ENCODE measurements at places on chromosomes 7 and 10.

DNA sequence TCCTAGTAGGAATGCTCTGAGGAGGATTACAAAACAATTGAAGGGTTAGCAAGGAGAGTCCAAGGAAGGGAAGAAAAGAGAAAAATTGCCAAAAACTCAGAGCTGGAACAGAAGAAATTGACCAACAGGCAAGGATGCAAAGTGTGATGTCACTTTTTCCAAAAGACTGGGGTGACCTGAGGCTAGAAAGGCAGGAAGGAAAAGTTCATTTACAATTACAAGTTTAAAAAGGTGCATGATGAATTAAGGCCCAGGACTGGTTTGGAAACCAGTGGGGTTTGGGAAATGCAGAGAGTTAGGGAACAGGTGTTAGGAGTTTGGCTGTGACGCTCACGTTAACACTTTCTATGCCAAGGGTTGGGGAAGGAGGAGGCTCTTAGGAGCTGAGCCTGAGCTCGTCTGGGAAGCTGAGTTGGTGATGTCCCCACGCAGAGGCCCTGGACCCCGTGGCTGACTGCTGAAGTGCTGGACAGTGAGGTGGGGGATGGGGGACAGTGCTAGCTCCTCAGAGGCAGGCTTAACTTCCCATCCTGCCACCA is 92.6 kb upstream of the PODXL start:
- no peak for DNase-seq

DNA sequence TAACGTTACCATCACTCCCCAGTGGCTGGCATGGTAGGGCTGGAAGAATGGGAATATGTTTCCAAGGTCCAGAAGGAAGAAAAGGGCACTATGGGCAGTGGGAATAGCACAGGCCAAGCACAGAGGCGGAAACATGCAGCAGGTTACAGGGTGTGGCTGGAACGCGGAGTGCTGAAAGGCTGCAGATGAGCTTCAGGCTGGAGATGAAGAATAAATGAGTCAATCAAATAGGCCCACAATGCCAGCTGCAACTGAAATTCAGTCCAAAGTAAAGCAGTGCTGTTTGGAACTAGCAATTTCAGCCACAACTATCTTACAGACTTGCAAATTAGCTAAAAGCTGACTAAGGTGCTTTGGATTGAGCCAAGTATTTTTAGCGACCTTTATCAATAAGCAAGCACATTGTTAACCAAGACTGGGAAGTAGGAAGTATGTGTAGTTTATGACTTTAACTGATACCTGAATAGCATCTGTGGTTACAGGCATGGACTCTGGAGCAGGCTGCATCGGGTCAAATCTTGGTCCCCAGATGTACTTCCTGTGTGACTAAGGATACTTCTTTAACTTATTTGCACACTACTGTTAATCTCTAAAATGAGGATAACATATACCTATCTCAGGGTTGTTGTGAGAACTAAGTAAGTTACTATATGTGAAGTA is 77.5 kb upstream of the CTTNBP2 start:
- no peak for DNase-seq

GRCh38 chr10:114157912-114158311 is 16.1 kb downstream of the CCDC186 start:
- no peak for DNase-seq

GRCh38 chr10:123241391-123242141 is 87.4 kb downstream of the BUB3 start:
- DNase-seq: peak; percentile 3

DNA sequence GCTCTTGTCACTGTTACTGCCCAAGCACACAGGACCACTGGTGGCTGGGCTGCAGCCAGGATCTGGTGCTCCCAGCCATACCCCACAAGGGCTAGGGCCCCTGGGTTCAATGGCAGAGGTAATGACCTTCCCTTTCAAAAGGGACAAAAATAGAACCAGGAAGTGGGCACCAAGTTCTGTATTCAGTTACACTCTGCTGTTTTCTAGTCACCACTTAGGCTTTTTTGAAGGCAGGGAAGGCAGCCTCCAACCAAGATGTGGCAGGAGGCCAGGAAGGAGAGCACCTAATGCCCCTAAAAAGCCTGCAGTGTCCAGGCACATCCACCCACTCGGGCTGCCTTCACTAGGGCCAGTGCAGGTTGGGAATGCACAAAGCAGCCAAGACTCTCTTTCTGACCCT is 47.8 kb downstream of the NOD1 start:
- DNase-seq: no peak

- no peak for DNase-seq
Measured at GRCh38 chr7:40909346-40909980, 774.7 kb downstream of the SUGCT start.

DNA sequence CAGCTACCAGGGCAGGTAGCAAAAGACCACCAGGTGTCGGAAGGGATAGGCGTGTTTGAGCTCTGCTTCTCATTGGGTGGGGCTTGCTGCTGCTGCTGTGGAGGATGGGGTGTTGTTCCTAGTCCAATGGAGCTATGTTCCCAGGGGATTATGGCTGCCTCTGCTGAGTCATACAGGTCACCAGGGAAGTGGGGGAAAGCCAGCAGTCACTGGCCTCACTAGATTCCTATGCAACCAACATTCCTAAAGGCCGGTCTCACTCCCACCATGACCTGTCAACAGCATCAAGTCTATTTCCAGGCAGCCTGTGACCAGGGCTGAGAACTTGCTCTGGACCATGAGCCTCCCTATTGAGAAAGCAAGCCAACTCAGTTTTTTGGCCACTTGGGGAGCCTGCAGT is 1160.8 kb downstream of the REEP3 start:
- DNase-seq: no peak

- DNase-seq: no peak
Measured at GRCh38 chr7:31070991-31071644, 19.0 kb downstream of the ADCYAP1R1 start.

GRCh38 chr7:1214516-1214915 is 18.2 kb upstream of the UNCX start:
- no peak for DNase-seq

- peak; percentile 13 for DNase-seq
Measured at GRCh38 chr10:87585565-87586514, 73.8 kb upstream of the PAPSS2 start.

DNA sequence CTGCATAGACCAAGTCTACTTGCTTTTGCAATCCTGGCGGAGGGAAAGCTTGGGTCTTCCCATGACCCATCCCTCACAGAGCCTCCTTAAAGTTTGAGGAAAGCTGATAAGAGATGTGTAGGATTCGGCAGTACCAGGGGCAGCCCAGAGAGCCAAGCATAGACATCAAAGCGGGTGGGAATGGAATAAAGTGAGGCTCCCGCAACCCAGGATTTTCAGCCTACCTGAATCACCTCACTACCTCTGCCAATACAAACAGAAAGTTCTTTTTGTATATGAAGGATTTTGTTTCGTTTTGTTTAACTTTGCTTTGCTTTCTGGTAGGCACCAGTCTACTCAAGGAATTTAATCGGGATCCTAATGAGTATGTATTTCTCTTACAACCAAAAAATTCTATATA is 451.7 kb downstream of the PLXNA4 start:
- DNase-seq: no peak

- no peak for DNase-seq
Measured at GRCh38 chr10:109393425-109393824, 529.9 kb downstream of the XPNPEP1 start.

GRCh38 chr10:70984986-70985722 is 96.8 kb upstream of the PCBD1 start:
- peak; percentile 5 for DNase-seq

- DNase-seq: no peak
Measured at GRCh38 chr7:45580053-45580872, 6.1 kb downstream of the ADCY1 start.

DNA sequence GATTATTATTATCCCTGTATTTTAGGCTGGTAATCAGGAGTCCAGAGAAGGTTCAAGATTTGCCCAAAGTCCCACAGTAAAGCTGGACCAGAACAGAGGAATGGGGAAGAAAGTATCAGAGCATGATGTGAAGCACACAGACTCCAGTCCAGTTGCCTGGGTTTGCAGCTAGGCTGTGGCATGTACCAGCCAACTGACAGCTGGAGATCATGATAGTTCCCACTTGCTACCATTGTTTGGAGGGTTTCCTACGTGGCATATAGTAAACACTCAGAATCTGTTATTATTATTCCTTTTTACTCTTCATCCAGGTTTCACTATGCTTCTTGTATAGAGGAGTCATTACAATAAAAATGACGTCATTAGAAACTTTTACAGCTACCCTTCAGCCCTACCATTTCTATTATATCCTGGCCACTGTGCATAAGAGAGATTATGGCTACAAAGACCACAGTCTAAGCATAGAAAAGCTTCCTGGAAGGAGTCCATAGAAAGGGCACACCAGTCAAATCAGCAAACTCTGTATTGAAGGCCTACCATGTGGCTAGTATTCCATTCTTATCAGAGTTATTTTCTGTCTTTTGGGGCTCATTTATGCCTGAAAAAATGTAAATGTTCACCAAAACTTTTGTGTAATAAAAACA is 66.6 kb downstream of the MTPN start:
- DNase-seq: no peak

DNA sequence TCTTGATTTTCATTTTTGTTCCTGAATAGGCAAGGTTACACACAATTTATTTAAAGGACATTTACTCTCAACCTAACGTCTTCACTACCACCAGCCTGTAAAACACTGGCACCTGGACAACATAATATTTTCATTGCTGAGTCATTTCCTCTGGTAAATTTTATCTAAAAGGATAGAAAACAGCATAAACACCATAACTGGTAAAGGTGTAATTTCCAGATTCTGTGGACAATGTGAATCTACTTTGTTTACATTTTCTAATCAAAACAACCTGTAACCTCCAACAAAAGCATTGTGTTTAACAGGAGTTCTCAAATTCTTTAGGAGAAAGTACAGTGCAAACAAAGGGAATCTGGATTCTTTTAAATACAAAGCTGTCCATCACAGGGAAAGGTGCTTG is 472.0 kb upstream of the AKR1E2 start:
- DNase-seq: peak; percentile 64

DNA sequence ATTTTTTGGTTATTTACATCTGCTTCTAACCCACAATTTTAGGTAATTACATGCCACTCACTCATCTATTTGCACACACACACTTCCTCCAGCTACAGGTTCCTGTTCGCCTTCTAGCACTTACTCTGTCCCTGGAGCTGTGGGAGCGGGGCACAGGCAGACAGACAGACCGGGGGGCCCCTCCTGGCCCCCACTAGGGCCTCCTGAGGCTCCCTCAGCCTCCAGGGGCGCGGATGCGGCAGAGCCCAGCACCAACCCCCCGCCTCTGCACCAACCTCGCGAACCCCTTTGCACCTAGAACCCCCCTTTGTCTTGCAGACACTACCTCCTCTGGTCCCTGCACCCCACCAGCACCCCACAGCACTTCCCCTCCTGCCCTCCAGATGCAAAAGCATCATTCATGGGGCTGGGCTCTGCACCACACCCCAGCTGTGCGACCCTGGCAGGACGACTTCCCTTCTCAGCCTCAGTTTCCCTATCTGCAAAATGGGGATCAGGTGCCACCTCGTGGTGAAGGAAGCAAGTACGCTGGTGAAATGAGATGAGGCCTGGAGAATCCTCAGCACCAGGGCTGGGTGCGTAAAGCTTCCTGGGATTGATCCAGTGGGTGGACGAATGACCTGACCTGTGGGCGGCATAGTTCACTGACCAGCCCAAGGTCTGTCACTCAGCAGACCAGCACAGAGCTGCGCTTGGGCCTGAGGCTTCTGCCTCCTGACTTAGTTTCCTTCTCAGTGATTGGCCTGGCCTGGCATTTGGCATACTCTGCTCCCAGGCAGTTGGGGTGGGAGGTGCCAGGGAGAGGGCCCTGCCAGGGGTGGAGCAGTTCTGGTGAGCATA is 37.9 kb downstream of the ELFN1 start:
- DNase-seq: no peak

DNA sequence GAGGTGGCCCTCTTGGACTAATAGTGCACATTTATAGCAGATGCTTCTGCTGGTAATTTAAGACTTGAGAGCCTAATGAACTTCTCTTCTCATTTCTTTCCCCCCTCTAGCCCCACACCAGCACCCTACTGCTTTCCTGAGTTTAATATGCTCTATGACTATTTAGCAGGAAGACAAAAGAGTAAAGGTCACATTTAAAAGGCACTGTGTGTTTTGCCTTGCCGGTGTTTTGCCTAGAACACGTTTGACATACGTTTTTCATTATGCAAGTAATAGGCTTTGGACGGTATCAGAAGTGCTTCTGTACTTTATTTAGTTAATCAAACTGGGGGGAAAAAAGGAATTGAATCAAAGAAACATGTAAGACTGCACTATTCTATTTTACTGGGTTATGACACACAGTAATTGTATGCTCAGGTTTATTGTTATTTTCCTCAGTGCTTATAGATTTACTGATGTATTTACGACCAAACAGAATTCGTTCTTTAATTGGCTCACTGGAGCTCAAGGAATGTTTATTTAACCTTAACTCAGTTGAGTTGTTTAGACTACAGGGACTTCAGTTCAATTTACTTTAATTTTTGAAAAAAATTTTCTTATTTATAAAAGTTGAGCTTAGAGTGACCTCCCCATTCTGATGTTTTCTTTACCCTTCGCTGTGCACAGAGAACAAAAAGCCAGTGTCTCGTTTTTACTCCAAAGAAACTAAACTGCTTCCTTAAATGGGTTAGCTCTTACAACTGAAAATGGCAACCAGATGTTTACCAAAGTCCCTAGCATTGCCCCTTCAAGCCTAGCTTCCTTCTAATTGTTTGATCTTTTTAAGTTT is 35.4 kb downstream of the CPED1 start:
- peak; percentile 52 for DNase-seq

All from EH (cell line).